ENCODE measurements at places on chromosomes 3 and 15.
A peak's percentile ranks its signal among the peaks of the same experiment; 100 is the strongest.

DNA sequence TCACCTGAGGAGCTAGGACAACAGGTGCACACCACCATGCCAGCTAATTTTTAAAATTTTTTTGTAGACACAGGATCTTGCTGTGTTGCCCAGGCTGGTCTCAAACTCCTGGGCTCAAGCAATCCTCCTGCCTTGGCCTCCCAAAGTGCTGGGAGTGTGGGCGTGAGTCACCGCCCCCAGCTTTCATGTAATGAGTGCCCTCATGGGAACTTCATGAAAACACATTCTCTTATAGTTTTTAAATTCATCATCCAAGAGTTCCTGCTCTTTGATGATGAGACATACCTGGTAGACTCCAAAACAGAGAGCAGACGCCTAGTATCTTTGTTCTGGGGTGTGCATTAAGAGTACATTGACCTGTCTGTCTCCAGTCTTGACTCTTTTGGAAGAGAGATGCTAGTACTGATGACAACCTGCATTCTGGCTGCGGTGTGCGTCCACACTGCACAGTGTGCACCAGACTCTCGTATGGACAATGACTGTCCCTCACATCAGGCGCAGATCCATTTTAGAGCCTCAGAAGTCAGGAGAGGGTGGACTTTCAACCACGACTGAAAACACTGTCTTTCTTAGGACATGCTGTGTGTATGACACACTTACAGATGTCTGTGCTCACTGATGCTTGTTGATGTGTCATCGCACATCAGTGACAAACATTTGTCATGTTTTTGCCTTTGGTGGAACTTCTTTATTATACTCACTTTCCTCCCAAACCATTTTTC lies 2.0 kb downstream of the NRROS start:
- DNase-seq = no peak

- no peak for DNase-seq
Observed at GRCh38 chr15:97410897-97411575, 549.5 kb upstream of the ARRDC4 start.

- no peak for DNase-seq
Observed at GRCh38 chr3:122793568-122794416, at the start of gene HSPBAP1. HSPBAP1 (minus strand) TSS chr3:122793831; CDS start chr3:122793680, 151 bp downstream.

DNA sequence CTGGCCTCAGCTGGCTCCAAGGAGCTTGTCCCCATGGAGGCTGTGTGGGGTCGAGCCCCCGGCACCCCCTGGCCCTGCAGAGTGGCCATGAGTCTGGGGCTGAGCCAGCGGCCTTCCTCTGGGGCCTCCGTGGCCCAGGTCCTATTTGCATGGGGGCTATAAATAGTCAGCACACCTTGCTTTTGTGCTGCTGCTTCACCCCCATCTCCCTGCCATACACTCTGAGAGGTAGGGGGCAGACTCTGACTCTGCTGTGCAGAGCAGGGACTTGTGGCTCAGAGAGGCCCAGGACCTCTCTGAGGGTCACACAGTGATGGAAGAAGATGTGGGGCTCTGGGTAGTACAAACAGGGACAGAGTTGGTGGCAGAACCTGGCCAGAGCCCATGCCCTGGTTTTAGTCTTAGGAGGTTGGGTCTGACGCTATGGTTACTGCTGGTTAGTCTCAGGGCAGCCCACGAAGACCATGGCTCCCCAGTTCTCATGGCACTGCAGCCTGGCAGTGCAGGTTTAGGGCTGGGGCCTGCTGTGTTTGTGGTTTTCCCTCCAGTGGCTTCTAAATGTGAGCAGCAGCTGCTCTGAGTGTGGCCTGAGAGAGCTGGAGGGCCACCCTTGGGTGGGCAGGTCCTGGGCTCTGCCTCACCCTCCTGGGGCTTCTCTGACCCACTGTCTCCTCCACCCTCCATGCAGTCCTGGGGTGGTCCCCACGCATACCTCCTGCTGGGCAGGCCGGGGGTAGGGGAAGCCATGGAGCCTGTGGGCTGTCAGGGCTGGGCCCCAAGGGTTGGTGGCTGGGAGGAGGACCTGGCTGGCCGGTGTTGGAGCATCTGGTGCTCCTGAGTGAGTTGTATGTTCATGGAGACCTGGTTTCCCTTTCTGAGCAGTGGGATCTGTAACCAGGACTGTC lies 13.6 kb downstream of the PRKCD start:
- no peak for DNase-seq

GRCh38 chr3:74623261-74623836 lies 8.9 kb upstream of the CNTN3 start:
- no peak for DNase-seq

DNA sequence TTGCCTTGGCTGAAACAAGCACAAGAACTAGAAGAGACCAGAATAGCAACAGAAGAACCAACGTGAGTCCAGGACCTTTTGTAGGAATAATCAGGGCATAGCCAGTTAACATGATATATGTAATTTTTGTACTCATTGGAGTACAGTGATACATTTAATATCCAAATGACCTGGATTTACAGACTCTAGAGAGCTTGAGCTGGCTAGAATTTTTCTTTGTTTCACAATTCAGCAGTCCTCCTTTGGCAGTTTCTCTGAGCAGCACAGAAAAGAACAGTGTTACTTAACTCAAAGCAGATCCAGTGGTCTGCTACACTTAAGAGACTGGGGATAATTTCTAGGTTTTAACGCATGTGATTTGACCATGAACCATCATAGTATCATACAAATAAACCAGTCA lies 245.7 kb downstream of the ADAMTSL3 start:
- no peak for DNase-seq

DNA sequence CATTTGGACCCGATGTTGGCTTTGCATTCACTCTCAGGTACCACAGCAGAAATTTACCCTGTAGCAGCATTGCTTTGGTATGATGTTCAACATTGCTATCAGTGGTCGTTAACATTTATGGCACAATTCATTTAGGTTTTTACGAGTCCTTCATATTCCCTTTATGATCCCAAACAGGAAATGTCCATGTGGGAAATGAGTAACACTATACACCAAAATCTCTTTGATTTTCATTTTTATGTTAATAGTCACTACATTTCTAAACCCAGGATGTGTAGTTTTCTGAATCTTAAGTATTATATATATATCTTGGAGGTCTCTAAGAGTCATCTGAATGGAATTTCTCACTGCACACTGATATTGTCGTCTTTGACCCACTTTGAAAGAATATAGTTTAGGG lies 78.5 kb upstream of the RBMS3 start:
- no peak for DNase-seq

DNA sequence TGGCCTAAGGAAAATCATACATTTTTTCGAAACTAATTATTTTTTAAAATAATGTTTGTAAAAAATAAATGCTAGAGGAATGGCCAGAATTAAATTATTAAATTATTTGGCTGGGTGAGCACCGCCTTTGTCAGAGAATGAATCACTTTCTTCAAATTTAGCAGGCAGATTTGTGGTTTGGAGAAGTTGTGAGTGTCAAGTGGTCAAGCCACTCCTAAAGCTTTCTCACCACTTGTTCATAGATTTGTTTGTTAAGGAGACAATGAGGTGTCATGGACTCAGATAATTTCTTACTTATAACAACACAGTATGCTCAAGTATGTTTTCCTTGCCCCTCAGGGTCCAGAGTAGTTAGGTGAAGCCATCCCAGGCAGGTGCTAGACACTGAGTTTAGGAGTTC lies 196.2 kb downstream of the TUSC7 start:
- no peak for DNase-seq

GRCh38 chr3:123432832-123433523 lies 15.9 kb downstream of the ADCY5 start:
- DNase-seq = no peak

- no peak for DNase-seq
Observed at GRCh38 chr15:63025460-63025859, 17.1 kb upstream of the TPM1 start.

GRCh38 chr3:5401002-5401401 lies 213.5 kb downstream of the EDEM1 start:
- DNase-seq = no peak

DNA sequence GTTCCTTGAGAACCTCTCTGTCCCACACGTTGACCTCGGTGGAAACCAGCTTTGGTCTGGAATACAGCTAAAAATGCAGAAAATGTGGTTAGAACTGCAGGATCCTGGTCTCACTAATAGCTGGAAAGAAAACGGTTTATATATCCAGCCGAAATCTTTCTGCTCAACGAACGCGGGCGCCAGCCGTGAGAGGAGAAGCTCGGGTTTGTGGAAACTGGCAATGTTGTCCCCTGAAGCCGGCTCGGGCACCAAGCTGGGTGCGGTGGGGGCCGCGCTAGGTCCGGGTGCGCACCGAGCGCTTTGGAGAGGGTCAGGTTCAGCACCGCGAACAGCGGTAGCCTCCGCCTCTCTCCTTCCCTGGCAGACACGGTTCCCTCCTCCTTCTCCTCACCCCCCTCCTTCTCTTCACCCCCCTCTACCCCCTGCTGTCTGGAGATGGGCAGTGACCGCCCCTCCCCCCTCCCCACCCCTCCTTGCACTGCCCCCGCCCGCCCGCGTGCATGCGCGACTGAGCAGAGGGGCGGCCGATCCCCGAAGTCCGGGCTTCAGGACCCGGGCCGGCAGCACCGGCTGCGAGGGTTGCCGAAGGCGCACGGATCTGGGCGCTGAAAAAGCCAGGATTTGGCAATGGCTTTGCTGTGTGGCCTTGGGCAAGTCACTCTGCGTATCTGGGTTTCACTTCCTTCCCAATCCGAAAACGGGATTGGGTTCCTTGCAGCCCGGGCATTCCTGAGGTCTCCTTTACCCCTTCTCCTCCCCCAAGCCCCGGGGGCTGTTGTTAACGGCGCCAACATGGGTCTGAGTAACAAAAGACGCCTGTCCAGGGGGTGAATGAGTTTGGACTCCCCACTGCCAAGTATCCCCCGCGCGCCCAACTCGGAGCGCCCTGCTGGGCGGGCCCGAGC lies at the start of gene SKOR1:
TSS of gene SKOR1 (plus strand) at position 534 of the 905 bp plus-strand sequence. CDS start at position 628, 94 bp downstream.
- DNase-seq = no peak

GRCh38 chr3:190840146-190840545 lies 22.3 kb downstream of the GMNC start:
- DNase-seq = no peak

- DNase-seq = peak; percentile 7
Observed at GRCh38 chr15:73593304-73594074, 39.7 kb downstream of the NPTN start.

DNA sequence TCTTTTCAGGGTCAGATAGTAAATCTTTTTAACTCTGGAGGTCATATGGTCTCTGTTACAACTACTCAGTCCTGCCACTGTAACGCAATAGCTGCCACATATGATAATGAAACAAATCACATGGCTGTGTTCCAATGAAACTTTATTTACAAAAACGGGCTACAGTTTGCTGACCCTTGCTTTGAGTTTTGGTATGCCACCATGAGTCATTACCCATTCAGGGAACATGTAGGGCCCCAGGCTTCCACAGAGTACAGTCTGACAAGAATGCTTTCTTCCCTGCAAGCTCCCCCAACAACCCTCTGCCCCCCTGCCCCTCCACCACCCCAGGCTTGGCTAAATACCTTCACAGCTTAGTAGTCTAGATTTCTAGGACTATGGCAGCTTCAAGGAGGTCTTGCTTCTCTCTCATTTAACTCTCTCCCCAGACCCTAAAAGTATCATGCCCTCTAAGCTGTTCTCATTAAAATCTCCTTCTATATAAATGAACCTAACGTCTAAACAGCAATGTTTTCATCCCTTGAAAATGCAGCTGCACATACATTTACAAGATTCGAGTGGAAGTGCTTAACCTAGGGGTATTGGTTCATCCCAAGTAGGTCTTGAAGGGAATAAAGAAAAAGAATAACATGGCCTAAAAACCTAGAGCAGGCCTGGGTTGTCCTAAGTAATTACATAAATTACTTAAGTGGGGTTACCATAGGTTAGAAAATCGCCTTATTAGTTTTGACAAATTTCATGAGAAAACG lies 117.8 kb upstream of the PRICKLE2 start:
- DNase-seq = no peak

GRCh38 chr3:132784502-132785025 lies 62.4 kb upstream of the NPHP3 start:
- DNase-seq = no peak

DNA sequence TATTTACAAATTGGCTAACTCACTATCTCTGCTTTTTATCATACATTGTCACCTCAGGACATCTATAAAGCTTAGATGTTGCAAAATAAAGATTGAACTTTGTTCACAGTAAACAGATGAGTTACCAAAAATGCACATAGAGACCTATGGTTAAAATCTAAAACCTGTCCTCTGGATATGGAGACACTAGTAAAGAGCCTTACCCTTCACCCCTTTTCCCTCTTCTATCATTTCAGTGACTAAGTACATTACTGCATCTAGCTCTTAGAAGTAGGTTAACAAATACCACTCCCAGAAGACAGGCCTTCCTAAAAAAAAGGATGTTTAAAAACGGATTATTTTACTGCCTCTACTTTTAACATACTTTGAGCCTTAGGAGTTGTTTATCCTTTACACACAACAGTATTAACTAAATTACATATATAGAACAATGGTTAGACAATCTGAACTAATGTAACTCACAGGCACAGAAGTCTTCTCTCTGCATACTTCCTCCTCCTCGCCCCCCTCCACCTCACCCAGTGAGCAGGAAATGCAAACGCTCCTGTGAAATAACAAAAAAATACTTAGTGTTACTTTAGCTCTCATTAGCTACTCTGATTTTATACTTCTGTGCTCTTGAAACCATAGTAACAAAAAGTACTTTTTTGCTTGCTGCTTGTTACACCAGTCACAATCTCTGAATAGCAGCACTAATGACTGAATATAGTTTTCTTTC lies 23.3 kb downstream of the IREB2 start:
- no peak for DNase-seq

- DNase-seq = no peak
Observed at GRCh38 chr3:5012367-5012766, 33.1 kb downstream of the BHLHE40 start.

- no peak for DNase-seq
Observed at GRCh38 chr3:15616053-15616452, 14.5 kb downstream of the BTD start.

- no peak for DNase-seq
Observed at GRCh38 chr3:107904536-107905066, 186.2 kb downstream of the CD47 start.

- no peak for DNase-seq
Observed at GRCh38 chr3:49346797-49347251, 7.0 kb upstream of the USP4 start.

GRCh38 chr15:64693134-64693533 lies 82.3 kb downstream of the RBPMS2 start:
- DNase-seq = no peak

DNA sequence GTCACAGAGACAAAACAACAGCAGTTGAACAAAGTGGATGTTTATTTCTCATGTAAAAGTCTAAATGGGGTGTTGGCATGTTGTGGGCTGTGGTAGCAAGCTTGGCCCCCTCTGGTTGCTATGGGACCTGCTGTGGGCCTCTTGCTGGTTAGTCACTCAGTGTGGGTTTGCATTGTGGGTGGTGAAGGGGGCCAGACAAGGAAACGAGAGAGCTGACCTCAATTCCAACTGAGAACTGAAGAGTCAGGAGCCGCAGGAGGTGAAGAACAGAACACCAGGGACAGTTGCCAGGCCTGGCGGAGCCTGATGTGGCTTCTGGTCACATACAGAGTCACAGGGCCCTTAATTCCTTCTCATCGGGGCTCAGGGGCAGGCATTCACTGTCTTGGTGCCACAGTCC lies 1.9 kb upstream of the ADPGK start:
- peak; percentile 53 for DNase-seq

DNA sequence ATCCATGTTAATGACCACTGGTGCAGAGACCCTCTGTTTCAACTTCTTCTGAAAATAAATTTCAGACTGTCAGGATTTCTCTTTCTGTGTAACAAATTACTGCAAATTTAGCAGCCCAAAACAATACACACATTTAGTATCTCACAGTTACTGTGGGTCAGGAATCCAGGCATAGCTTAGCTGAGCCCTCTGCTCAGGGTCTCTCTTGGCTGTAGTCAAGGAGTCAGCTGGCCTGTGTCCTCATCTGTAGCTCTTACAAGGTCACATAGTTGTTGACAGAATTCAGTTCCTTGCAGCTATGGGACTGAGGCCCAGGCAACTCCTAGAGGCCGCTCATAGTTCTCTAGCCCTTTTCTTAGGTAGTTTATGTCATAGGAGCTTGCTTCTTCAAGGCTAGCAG lies 51.9 kb downstream of the NKIRAS1 start:
- no peak for DNase-seq
